Kidney glomerular epithelial cell (primary cell): ENCODE measurements at places on chromosomes 6 and 20.

- peak; percentile 32 for DNase-seq
These were observed 102.1 kb downstream of the ATG5 start for GRCh38 chr6:106223300-106223930.

DNA sequence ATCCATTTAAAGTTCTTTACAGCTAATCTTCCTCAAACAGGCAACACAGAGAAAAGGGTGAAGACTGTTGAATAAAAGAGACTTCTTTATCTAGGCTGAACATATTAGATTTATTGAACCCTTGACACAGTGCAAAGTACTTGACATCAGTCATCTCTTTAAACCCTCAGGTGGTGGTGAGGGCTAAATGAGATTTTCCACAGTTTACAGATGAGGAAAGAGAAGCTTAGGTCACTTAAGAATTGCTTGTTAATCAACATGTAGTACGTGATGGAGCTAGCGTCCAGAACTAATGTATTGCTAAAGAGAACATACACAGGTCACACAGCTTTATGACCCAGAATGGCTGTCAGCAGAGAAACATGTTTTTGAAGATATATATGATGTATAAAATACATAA, 193.4 kb upstream of the LAMP5 start:
- DNase-seq = no peak

DNA sequence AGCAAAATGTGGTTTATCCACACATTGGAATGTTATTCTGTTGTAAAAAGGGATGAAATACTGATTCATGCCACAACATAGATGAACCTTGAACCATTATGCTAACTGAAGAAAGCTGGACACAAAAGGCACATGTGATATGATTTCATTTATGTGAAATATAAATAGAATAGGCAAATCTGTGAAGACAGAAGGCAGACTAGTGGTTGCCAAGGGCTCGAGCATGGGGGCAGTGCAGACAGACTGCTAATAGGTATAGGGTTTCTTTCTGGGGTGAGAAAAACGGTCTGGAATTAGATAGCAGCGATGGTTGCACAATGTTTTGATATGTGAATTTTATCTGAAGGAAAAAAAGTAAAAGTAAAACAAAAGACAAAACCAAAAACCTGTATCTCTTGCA, 54.6 kb upstream of the FNDC1 start:
- DNase-seq = no peak

DNA sequence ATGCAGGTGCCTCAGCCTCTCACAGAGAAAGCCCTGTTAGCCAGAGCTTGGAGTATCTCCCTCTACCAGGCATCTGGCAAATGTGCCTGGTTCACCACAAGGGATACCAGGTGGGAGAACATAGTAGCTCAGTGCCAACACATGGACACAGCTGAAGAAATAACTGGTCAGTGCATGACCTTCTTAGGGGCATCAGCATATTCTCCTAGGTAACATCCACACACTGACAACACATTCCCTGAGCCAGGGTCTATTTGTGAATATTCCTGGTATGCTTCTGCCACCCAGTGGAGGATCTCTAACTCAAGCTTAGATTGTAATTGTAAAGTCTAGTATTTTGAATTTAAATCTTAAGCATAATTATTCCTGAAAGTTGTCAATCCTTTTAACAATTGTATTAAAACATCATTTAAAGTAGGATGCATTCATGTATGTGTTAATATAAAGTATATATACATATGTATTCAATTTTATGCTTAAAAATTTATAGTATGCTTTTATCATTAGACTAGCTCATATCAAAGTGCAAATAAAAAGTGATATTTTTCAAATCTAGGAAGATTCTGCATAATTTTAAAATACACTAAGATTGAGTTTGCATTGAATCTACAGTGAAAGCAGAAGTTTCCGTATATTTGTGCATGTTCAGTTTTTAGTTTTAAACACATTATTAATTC, 45.3 kb upstream of the COL21A1 start:
- DNase-seq = peak; percentile 65

DNA sequence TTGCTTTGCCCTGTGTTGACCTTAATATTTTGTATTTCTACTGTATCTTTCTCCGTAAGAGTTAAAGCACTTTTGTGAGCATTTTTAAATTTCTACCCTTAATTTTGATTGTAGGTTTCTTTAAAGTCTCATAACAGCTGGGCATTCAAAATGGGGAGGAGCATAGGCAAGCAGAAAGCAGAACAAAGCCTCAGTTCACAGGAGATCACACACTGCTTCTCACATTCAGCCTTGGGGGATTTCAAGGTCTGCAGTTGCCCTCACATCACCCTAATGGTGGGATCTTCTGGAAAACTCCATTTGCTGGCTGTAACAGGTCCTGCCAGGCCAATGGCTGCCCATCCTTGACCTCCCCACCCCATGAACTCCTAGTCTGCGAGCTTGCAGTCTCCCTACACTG, 292.9 kb downstream of the PHACTR1 start:
- no peak for DNase-seq

GRCh38 chr6:170131351-170131750, 159.5 kb downstream of the DLL1 start:
- DNase-seq = no peak

- no peak for DNase-seq
These were observed 1055.1 kb upstream of the GJE1 start for GRCh38 chr6:141077355-141078333.

GRCh38 chr20:55253781-55254180, 751.5 kb downstream of the CBLN4 start:
- DNase-seq = peak; percentile 54

DNA sequence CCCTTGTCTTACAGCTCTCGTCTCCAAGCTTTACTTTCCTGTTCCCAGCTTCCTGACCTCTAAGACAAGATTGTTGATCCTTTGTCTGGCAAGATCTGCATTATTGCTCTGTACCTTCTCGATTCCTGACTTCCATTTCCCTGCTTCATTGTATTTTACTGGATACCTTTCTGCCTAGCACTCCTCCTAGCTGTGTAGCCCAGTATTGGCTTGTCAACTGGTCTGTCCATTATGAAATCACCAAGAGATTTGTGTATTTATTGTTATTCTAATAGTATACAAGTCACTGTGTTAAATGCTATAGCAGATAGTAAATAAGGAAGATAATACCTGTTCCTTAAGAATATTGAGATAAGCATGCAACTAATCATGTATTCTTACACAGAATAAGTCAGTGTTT, 305.4 kb downstream of the CDKAL1 start:
- no peak for DNase-seq
